Anterior cingulate cortex (tissue), 58 donors: ENCODE measurements at places on chromosomes 13 and 19.

- no peak for DNase-seq
These were observed 2.7 kb upstream of the MADCAM1 start for GRCh38 chr19:493391-494170.

DNA sequence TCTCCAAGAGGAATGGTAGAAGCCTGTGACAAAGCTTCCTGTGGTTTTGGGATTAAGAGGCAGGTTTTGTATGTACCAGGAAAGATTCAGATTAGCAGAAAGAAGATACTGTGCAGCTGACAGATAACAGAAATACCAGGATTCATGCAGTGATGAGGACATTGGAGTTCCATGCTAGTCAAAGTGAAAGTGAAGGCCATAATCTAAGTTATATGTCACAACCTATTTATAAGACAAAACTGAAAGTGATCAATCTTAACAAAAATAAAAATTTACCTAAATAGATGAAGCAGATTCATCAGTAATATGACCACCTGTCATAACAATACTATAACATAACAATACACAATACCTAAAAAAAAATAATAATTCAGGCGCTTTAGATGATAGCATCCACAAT, 1305.2 kb upstream of the PCDH9 start:
- no peak for DNase-seq

- no peak for DNase-seq
These were observed 82.5 kb downstream of the CHST8 start for GRCh38 chr19:33704271-33704670.

- DNase-seq, result no peak
These were observed 43.6 kb downstream of the ZNF611 start for GRCh38 chr19:52691215-52691610.

DNA sequence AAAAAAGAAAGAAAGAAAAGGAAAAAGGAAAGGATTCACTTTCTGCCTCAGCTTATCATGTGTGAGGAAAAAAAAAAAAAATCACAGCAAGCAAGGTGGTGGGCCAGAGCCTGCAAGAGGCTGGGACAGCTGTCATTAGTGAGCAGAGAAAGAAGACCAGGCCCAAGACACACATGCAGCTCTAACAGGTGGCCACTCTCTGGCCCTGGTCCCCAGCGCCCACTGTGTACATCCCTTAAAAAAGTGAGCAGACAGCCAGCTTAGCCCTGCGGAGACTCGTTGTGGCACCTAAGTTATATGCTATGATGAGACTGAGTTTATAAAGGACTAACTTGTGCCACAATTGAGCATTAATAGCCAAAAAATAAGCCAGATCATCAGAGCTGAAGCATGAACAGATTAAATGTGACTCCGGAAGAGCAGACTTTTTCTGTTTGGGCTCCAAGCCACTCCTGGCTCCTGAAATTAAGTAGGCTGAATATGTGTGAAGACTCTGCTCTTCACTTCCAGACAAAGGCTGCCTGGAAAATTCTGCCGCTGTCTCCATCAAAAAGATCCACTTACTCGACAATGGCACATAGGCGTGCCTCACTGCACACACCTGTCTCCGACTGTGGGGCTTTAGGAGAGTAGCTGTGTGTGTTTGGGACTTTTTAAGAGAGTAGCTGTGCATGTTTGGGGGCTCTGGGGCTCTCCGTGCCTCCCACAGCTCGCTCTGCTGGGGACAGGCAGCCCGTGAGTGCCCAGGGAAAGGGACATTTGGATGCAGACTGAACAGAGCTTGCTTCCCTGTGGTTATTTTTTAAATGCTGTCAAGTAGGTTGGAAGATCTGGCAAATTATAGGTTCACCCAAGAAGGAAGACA, 55.0 kb downstream of the LATS2 start:
- DNase-seq, result no peak

DNA sequence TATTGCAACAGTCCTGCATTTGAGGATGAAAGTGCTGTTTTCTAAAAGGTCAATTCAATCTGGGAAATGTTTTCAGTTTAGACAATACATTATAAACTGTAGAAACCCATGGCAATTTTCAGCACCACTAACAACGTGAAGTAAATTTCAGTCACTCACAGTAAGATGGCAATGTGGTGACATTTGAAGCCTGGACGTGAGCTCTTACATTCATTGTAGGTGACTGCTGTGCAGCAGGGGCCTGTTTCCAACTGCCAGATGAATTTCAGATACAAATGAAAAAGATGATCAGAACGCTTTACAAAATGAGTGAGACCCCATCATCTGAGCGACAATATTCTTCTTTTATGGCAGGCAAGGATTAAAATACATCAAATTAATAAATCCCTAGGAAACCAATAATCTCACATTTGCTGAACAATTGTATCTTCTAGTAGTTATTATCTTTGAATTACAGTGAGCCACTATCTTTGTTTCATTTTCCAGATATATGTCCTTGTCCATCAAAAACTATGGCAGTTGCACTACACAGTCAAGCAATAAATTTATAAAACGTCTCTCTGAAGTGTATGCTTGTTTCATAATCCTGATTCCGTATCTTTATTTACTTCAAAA, 1816.8 kb downstream of the OLFM4 start:
- no peak for DNase-seq

GRCh38 chr13:30898678-30899241, 7.3 kb upstream of the MEDAG start:
- DNase-seq, result no peak

GRCh38 chr19:29329460-29330134, 116.6 kb upstream of the UQCRFS1 start:
- no peak for DNase-seq
